Hematopoietic multipotent progenitor cell treated with erythropoietin and hydrocortisone succinate and interleukin-3 and kit ligand, for 4 days (in vitro differentiated cells): ENCODE measurements at places on chromosomes 16 and 17.

DNA sequence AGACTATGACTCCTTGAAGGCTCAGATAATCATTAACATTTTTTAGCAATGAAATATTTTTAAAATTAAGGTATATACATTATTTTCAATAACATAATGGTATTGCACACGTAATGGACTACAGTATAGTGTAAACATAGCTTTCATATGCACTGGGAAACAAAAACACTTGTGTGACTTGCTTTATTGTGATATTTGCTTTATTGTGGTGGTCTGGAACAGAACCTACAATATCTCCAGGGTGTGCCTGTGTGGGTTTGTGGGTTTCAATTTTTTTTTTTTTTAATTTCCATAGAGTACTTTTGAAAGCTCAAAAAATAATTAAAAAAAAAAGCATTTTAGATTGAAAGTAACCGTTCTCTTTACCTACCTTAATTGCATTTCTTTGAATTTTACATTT is 25.3 kb downstream of the CYLD start:
- no peak for DNase-seq

- no peak for DNase-seq
Observed at GRCh38 chr17:50447870-50448595, 20.6 kb downstream of the CHAD start.

- peak; percentile 64 for DNase-seq
Observed at GRCh38 chr17:39782980-39783379, 45.2 kb downstream of the GRB7 start.

- DNase-seq = no peak
Observed at GRCh38 chr17:48095611-48096010, 5.7 kb downstream of the CBX1 start.

- DNase-seq = no peak
Observed at GRCh38 chr16:2585651-2586081, 47.8 kb downstream of the PDPK1 start.

DNA sequence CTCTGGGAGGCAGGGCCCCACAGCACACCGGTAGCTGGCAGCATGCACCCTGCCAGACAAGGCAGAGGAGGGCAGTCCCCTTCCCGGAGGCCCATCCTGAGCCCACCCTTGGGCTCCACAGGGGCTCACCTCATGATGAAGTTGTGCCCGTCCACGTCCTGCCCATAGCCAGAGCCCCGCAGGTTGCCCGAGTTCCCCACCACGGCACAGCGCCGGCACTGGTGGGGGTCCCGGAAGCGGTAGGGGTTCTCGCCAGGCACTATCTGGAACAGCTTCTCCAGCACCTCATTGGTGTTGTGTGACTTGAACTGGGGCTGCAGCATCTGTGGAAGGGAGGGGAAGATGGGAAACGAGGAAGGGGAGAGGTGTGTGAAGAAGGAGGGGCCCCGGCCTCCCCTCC is 44.0 kb downstream of the ST3GAL2 start:
- no peak for DNase-seq

GRCh38 chr16:7227229-7227721 is 105.4 kb upstream of the RBFOX1 start:
- no peak for DNase-seq

GRCh38 chr17:28726627-28727491 is 826 bp upstream of the TLCD1 start:
- DNase-seq = peak; percentile 97

GRCh38 chr16:2520784-2521531 is 787 bp downstream of the AMDHD2 start:
- DNase-seq = peak; percentile 73

- no peak for DNase-seq
Observed at GRCh38 chr16:50810241-50810965, 68.5 kb downstream of the CYLD start.

- DNase-seq = peak; percentile 86
Observed at GRCh38 chr17:55717898-55718735, 4.5 kb downstream of the TMEM100 start.

- no peak for DNase-seq
Observed at GRCh38 chr17:50458701-50459676, 9.7 kb downstream of the CHAD start.

DNA sequence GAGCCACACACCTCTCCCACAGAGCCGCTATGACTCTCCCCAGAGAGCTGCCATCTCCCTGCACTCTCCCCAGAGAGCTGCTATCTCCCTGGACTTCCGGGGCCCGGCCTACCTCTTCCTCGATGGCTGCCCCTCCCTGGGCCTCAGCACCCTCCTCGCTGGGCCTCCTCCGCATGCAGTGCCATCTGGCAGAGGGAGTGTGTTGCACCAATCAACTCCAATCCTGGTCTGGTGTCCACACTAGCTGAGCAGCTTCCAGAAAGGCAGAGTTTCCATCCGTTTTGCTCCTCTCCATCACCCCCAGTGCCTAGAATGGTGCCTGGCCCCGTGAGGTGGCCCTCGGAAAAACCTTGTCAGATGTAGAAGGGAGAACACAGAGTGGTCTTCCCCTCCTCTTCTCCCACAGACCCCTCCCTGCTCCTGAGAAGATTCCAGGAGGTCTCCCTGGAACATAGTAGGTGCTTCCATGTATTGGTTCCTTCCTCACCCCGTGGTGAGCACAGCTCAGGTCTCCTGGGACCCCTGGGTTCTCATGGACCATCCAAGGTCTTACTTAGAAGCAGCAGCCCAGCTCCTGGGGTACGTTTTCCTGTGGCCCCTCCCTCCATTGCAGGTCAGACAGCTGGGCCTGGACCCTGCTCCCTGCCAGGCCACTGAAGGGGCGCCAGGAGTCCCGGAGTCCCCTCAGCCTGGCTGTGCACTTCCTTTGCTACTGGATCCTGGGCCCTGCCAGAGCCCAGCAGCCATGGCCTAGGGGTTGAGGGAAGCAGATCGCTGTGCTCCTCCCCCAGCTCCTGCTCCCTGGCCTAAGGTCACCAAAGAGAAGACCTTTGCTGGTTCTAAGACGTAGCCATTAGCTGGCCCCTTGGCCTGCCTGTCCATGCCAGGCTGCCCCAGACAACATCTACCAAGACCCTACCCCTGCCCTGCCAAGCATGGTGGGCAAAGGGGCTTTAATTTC is 233.8 kb upstream of the GSE1 start:
- DNase-seq = peak; percentile 42

DNA sequence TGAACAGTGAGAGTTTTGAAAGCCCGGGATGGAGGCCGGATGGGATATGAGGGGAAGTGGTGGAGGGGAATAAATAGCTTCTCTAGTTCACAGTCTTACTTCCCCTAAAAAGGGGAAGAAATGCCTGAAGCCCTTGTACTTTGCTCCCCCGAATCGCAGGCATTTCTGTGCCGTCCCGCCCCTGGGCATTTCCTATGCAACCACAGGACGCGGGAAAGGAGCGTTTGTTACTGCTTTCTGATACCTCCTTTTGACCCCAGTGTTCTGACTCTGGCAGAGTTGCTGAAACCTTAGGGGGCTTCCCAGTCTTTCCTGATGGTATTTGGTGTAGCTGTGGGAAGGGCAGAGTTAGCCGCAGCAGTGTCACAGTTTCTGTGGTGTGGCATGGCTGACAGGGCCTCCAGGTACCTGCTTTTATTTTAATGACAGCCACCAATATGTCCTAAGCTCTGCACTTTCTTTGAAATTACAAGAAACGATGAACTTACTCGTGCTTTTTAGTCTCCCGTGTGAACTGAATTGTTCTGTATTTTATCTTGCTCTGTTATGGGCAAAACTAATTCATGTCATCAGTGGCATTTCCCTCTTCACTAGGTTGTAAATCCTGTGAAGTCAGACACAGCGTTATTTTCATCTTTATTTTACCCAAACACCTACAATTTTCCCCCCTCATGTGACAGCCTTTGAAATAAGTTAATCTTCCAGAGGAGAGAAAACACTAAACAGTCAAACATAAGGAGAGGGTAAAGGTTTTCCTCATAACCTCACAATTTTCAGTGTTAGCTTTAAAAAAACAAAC is 27.1 kb downstream of the USP10 start:
- peak; percentile 80 for DNase-seq

DNA sequence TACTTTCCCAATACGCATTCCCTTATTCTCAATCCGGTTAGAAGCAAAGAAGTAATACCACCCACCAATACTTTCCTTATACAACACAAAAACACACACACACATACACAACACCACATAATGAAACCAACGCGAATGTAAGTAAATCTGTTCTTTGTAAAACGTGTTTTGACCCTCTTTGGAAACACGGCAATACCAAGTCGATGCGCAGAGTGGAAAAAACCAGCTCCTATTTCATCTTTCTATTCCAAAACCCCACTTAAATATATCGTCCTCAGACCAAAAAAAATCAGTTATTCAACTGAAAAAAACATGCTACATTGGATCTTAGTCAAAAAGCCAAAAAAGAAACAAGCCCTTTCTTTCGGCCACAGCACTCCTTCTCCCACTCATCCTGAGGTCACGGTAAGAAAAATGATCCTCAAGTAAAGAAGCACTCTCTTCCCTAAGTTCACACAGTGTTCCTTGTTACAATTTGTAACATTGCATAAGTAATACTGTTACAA is 31.0 kb upstream of the ARL4D start:
- peak; percentile 96 for DNase-seq

- peak; percentile 88 for DNase-seq
Observed at GRCh38 chr17:27244491-27245223, 49.3 kb upstream of the WSB1 start.
